ENCODE measurements at places on chromosomes 3 and 15. TPM values are rescaled to one million over a fixed set of nuclear protein-coding genes. Genes with fewer than 3 reads are reported as not detected.

The AQP9 gene
- total RNA-seq = not detected

The LRRIQ4 gene
- not detected for total RNA-seq

The MAGEL2 gene
- total RNA-seq = under 0.01 TPM

The CIDEC gene
- total RNA-seq = not detected

The CHRNA5 gene
- total RNA-seq = 1.4 TPM
